ENCODE measurements at places on chromosomes 3 and 15.

DNA sequence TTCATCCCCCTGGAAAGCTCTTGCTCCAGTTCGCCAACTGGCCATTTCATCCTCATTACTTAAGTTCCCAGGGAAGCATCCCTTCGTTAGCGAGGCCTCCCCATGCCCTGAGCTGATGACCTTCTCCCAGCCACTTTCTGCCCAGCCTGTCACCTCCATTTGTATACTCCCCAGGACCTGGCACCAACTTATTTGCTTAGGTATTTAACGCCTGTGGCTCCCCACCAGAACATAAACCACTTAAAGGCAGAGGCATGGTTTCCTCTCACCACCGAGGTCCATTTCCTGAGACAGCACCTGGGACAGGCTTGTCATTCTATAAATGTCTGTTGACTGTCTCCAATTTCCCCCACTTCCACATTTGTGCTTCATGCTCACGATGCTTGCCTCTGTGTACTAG is 189.0 kb downstream of the ZNF621 start:
- peak; percentile 95 for DNase-seq

GRCh38 chr3:126463521-126463920 is 12.2 kb downstream of the ZXDC start:
- no peak for DNase-seq

DNA sequence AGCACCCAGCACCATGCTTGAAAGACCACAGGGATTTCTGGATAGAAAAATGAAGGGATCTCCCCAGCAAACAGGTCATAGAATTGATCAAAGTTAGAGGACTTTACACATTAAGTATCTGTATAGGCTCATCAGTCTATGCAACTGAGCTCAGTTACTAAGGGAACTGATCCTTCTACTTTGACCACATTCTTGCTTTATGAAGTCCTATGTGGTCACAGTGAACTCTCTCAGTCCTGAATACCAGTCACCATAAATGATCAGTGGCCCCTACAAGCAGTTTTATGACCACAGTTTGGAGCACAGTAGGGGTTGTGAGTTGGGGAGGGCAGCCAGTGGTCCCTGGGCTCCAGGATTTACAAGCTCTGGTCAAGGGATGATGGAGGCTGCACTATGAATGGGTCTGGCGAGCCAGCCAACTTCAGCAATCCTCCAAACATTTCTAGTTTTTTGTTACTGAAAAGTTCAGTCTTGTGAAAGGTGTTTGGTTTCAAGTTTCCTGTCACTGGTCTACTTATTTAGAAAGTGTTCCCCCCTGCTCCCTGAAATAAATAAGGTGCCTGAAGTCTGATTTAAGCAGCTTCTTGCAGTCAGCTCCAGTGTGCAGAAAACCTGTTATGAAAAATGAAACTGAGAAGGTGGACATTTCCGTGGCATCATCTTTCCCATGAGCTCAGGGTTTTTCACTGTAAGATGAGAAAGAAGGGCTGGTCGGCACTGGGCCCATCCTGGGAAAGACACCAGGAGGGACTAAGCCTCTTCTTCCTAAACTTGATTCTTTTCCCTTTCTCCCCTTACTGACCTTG is 75.5 kb downstream of the DAPK2 start:
- no peak for DNase-seq

- DNase-seq: peak; percentile 15
Measured at GRCh38 chr15:34853001-34853758, 57.8 kb upstream of the ACTC1 start.

- DNase-seq: peak; percentile 47
Measured at GRCh38 chr3:84974347-84974746, 15.6 kb downstream of the CADM2 start.
